ENCODE measurements at places on chromosomes 3 and 15. TPM values are rescaled to one million over a fixed set of nuclear protein-coding genes. Genes with fewer than 3 reads are reported as not detected.

GRCh38 chr3:171704002-171704401, 106.3 kb downstream of the PLD1 start:
- no peak for DNase-seq

ATP2B2 gene
- total RNA-seq = 25.2 TPM

GRCh38 chr15:73114064-73114463, 61.8 kb downstream of the NEO1 start:
- DNase-seq = no peak

- no peak for DNase-seq
These were observed 799.8 kb downstream of the NSUN3 start for GRCh38 chr3:94862703-94863102.

DNA sequence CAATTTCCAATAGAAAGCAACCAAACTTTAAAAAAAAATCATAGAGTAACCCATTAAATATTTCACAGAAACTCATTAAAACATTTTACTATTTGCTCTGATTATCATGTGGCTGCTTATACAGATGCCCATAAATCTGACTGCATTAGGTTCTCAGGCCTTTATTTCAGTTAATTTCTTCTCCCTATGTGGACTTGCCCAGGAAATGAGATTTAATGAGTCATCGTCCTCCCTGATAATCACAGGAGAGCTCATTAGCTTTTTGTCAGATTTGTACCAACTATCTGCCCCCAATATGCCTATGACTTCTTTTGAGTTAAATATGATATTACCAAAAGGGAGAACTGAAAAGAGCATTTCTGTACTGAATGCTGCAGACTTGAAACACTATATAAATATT, 168.0 kb downstream of the FOXB1 start:
- no peak for DNase-seq

PARP15 gene
- total RNA-seq = 0.55 TPM

FETUB gene
- total RNA-seq = not detected

GRCh38 chr15:68733666-68734065, 87.0 kb downstream of the ANP32A start:
- no peak for DNase-seq

GUCA1C gene
- 0.20 TPM for total RNA-seq

DNA sequence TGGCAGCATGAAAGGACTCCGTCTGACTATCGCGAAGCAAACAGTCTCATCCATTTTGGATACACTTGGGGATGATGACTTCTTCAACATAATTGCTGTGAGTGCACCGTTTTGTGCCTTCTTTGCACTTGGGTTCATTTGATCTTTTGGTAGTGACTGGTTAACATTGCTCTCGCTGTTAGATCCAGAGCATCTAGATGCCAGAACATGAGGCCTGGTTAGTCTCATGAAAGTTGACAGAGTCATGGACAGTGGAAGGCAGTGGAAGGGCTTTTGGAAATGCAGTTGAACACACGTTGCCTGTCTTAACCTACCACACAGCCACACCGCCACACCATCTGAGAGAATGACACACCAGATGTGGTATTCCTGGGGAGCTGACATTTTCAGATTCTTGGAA, 357.9 kb downstream of the LRTM1 start:
- no peak for DNase-seq

DNA sequence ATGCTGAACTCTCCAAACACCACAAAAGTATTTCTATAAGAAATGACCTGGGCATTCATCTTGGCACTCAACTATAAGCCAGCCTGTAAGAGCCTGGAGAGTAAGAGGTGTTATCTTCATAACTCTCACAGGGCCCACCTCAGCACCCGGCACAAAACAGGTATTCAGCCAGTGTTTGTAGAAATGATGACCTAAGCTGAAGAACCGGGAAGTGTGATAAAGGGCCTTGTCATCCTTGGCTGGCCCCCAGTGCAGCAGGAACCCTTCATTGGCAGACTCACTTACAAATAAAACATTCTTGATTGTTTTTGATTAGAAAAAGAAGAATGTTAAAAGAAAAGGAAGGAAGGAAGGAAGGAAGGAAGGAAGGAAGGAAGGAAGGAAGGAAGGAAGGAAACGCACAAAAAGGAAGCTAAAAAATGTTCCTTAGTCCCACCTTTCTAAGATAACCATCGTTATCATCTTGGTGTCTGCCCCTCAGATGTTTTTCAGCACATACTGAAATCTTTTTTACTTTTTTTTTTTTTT, 52.1 kb downstream of the DAPK2 start:
- DNase-seq = no peak

- no peak for DNase-seq
These were observed 32.1 kb upstream of the PIAS1 start for GRCh38 chr15:68022061-68022460.

PCBP4 gene
- 98.8 TPM for total RNA-seq

POLQ gene
- 2.8 TPM for total RNA-seq

GRCh38 chr15:85336880-85337279, 43.5 kb upstream of the AKAP13 start:
- no peak for DNase-seq

- no peak for DNase-seq
These were observed 317.3 kb upstream of the NAALADL2 start for GRCh38 chr3:174541708-174542315.

- peak; percentile 5 for DNase-seq
These were observed 53.1 kb downstream of the SLC4A7 start for GRCh38 chr3:27431116-27431515.

CPN2 gene
- not detected for total RNA-seq

DNA sequence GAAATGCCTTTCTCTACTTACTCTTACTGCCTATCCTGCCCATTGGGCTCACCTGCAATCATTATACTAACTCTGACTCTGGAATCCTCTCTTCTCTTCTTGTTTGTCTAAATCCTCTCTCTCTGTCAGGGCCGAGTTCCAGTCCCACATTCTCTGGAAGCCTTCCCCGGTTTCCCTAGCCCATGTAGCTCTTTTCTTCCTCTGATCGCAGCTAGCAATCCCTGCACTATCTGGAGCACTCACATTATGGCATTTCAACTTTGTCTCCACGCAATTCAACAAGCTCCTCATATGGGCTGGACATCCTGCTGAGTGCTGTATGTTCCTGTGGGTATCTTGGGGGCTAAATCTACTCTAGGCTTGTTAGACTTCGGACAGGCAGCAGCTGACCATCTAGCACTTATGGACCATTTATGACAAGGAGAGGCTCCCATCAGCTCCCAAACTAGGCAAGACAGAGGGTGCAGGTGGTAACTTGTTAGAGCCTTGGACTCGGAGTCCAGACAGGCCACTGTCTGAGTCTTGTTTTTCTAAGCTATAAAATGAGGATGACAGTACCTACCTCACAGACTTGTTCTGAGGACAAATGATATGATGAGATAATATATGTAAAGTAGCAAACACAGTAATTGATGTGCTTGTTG, 58.3 kb downstream of the EPHB3 start:
- no peak for DNase-seq

DNA sequence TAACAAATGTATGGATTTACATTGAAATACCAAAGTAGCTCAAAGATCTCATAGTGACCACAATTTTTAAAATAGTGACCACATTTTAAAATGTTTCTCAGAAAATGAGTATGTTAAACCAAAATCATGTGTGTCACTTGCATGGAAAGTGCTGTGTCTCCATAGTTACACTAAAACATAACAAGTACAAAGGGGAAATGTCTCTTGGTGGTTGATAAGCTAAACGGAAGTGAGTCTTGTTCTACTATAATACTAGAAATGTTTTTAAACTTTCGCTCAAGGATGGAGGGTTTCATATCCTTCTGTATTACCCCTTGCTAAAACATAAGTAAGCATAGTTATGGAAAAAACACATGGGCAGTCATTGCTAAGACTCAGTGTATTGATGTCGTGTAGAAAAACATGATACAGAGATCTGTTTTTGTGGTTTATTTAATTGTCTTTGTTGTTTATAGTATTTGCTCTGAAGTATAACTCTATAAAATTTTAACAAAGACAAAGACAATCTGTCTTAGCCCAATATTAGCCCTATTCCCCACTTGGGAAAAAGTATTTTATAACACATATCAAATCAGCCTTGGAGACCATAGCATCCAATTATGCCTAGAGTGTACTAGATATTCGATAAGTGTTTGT, 27.0 kb upstream of the DENND4A start:
- no peak for DNase-seq

- no peak for DNase-seq
These were observed 17.5 kb downstream of the HDC start for GRCh38 chr15:50247819-50248655.

GABRA5 gene
- 30.6 TPM for total RNA-seq

CCDC33 gene
- 0.99 TPM for total RNA-seq

C3orf20 gene
- 0.06 TPM for total RNA-seq

DNA sequence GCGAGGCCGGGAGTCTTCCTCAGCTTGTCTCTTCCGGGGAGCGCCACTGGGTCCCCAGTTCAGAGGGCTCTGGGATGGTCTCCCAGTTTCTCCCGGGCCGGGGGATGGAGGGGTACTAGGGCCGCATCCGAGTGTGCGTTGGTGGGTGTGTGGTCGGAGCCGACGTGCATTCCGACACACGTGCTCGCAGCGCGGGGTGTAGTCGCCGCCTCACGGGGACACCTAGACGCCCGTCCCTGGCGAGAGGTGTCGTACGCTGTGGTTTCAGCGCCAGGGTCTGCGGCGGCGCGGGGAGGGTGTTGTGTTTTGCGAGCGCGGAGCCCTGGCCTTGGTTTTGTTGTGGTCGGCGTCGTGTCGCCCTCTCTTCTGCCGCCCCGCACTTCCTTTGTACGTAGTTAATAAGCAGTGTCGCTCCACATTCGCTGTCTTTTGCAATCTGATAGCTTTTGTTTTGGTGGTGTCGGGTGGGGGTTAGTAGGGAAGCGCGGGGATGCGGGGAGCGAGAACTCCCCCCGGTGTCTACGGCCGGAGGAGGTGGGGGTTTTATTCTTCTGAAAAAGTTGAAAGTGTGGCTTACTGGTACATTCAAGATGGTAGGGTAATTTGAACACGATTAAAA, 2.2 kb downstream of the IGF1R start:
- DNase-seq = peak; percentile 58

MAP3K13 gene
- total RNA-seq = 35.3 TPM

DNA sequence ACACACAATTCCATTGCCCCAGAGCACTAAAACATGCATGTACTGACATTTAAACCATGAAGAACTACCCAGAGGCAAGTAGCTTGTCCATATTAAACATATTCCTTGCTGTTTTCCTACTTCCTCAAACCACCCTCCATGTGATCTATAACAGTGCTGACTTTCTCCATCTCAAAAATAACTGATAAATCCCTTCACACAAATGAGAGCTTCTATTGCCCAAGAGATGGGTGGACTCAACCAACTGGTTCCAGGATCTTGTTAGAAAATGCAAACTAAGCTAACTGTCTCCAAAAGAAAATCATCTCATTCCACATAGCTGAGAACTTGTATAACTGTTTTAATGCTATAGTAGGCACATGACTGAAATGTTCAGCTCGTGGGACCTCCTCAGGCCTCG, 29.6 kb downstream of the DCLK3 start:
- DNase-seq = no peak

- DNase-seq = peak; percentile 86
These were observed 47.0 kb downstream of the ZBTB20 start for GRCh38 chr3:115099986-115100571.

LMLN gene
- total RNA-seq = 9.5 TPM
